ENCODE measurements at places on chromosomes 3 and 15.

DNA sequence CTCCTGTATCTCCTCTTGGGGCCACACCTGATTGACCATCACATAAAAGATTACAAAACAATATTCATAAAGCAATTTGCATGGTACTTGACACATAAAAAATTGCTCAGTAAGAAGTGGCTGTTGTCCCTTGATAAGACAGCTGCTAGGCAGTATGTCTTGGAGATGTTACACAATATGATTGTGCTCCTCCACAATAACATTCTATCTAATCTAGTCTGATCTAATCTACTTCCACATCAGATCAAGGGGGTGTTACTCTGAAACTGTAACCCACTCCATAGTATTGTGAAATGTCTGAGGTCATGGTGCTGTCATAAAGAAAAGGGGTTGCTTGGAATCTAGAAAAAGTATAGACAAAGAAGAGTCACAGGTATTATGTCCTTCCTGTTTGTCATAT, 23.4 kb upstream of the AQP9 start:
- no peak for DNase-seq

- no peak for DNase-seq
These were observed 170.7 kb downstream of the WDR72 start for GRCh38 chr15:53588773-53589172.

DNA sequence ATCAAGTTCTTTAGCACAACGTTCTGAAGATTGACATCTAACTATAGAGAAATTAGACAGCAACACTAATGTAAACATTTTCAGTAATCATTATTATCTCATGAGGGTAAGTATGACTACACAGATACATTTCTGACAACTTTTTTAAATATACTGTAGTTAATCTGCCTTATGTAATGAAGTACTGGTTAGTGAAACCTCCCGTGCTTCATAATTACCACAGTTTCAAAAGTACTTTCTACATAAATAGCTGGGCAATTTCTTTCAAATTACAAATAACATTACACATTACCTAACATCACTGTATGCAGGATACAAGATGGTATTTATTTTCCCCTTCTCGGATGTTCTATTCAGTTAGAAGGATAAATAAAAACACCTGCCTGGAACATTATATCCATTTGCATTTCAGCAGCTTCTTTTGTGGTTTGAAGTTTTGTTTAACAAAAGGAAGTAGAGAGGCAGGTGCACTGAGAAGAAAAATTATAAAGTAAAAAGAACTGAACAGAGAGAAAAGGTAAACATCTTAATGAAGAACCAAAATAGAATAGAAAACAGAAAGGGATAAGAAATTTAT, 1241.5 kb upstream of the GBE1 start:
- no peak for DNase-seq

DNA sequence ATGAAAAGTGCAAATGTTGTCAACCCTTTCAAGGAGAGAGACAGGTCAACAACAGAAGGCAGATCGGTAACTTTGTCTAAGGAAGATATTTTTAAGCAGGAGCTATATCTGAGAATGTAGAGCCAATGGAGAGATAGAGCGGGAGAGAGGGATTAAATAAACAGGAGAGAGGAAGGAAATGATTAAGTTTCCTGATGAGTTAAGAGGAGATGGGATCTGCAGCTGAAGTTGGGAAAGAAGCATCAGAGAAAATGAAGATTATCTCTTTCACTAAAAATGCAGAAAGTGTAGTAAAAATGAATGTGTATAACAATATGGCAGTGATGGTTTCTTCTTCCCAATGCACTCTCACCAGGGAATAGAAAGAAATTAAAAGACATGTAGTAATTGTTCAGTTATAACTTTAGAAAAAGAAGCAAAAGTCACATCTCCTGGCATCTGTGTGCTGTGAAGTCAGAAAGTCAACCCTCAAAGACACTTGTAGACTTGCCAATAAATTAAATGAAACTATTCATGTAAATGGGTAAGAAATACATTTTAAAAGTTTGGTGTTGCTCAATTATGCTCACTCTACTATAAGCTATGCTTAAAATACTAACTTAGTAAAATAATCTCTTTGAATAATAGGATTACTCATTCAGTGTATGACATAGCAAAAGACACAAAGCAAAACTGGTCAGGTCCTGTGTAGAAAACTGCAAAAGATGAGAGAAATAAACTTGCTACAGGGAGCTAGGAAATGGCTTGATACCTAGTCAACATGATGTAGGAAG, 264.6 kb downstream of the ZIC4 start:
- DNase-seq, result no peak

DNA sequence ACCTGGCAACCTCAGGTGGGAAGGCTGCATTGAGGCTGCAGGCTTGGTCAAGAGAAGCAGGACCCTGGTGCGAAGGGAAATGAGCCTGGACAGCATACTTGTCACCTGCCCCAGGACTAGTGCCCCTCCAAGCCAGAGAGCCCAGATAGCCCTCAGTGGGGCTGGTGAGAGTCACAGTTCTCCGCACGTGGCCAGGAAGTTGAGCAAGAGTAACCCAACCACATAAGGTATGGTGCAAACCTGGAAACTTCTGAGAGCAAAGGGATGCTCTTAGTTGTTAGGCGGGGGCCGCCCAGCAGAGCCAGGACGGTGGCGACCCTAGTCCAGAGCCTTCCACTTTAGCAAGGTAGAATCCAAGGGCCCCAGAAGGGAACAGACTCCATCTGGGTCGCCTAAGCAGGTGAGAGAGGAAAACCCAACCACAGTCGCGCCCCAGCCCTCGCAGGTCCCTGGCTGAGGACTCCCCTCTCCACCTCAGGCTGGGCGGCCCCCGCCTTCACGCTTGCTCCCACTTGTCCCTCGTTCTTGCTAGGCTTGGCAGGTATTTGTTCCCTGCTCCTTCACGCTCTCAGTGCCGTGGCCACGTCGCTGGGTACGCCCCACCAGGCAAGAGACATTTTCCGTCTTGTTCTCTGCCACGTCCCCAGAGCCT, 1.1 kb upstream of the VPS18 start:
- DNase-seq, result no peak

DNA sequence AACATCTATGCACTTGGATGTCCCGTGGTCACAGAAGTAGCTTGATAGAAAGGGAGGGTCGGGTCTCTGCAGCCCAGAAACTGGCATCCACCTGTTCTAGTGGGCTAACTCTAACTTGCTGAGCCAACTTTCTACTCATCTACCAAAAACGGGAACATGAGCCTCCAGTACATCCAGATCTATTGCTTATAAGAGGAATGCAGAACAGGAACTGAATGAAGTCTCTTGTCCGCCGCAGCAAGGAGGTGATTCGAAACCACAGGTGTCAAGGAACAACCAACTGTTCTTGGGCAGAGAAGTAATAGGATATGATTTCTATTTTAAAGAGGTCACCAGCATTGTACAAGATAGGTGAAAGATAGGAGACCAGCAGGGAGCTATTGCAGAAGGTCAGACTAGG, 17.9 kb downstream of the TERC start:
- no peak for DNase-seq

DNA sequence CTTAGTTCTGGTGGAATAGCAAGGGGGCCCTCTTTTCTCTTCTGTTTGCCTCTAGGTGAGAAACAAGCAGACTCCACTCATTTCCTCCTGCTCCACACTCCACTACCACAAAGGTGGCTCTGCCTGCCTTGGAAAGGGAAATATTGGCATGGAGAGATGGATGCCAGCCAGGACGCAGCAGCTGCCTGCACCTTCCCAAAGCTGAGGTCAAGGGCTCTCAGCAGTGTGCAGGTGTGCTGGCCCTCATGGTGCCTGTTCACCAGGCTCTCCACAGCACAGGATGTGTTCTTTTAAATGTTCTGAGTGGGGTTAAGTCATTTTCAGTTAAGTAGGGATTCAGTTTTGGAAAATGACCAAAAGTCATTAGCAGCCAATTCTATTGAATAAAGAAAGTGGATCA, 211.2 kb upstream of the STRIT1 start:
- DNase-seq, result no peak

All from HFF-Myc (cell line).